Amniotic epithelial cell (primary cell): ENCODE measurements at places on chromosomes 6 and 20.
A peak's percentile ranks its signal among the peaks of the same experiment; 100 is the strongest.

DNA sequence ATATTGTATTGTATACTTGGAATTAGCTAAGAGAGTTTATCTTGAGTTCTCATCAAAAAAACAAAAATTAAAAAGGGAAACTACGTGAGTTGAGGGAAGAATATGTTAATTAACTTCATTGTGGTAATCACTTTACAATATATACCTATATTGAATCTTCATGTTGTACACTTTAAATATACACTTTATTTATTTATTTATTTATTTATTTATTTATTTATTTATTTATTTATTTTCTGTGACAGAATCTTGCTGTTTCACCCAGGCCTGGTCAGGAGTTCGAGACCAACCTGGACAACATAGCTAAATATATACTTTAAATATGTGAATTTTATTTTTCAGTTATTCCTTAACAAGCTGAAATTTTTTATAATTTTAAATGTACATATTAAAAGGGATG is 74.1 kb downstream of the VIP start:
- no peak for DNase-seq

DNA sequence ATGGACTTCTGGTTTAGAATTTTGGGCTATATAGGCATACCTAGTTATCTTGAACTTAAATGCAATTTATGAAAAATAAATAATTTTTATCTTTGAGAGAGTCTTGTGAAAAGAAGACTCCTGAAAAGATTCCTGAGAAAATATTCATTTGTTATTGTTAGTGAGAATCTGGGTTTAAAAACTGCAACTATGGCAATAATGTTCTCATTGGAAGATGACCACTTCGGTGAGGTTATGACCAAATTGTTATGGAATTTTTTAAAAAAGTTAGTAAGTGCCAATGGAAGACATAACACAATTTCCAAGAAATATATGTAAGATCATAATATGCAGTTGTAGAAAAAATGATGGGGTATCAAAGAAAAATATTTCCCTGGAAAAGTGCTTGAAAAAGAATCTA is 46.3 kb downstream of the GRIK2 start:
- DNase-seq = no peak

DNA sequence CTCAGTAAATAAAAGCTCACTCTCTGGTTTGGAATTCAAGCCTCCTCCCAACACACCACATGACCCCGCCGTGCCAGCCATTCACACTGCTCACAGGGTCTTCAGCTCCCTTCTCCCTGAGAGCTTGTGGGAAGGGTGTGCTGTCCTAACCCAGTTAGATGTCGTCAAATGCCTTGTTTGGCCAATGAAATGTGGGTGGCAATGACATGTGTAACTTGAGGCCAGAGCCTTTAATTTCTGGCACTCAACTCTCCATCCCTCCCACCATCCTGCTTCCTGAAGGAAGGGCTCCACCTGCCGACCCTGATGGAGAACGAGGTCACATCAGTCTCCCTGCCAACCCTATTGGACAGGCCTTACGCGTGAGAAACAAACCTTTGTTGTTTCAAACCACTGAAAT is 224.5 kb upstream of the AGPAT4 start:
- no peak for DNase-seq

DNA sequence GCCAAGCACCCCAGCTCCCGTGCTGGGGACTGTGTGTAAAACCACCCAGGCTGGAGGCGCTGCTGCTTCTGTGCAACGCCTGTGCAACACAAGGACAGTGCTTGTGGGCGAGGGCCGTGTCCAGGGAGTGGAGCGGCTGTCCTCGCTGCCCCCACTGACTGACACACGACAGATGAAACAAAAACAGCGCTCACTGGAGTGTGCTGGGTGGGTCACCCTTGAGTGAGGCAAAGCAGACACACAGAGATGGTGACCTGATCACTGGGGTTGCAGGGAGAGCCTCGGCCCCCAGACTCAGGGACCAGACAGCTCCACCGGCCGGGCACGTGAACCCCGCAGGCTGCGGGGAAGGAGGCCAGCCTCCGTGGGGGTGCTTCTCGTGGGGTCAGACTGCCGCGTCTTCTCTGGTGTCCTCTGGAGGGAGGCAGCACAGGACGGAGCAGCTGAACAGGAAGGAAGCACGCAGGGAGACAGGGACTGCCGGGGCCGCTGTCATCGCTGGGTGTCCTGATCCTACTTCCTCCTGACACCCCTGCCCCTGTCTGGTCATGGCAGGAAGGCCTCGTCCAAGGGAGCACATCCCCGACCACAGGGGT is 75.9 kb upstream of the CST7 start:
- DNase-seq = no peak

GRCh38 chr20:14337400-14338171 is at the start of gene FLRT3:
Gene FLRT3, minus strand, starts transcription at chr20:14337612. Its CDS starts 10,106 bp downstream, at chr20:14327506.
- peak; percentile 100 for DNase-seq

DNA sequence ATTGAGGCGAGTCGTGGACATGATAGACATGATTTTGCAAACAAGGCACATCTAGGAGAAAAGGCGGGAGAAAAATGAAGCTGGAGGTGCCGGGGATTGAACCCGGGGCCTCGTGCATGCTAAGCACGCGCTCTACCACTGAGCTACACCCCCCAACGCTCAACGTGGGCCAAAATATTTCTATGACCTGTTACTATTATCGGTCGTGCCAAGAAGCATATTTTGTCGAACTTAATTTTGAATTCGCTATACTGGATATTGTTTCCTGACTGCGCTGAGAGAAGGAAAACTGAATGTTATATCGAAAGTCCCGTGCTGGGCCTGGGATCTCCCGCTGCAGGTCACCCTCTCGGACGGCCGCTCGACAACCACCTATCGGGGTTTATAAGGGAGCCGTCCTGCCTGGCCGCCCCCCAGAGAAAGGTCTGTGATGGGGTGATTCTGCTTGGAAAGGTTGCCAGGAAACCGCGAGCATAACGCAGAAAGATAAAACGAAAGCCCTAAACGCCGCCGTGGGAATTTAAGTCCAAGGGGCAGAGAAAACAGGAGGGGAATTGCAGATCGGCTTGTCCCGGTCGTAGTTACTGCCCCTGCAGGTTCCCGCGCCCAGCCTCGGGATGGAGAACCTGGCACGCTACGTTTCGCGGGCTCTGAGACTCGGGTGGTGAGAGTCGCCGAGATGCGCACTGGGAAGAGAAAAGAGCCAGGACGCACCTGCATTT is 60.0 kb downstream of the TRIM27 start:
- DNase-seq = peak; percentile 74

- DNase-seq = no peak
Observed at GRCh38 chr6:5653801-5654200, 352.9 kb downstream of the NRN1 start.

DNA sequence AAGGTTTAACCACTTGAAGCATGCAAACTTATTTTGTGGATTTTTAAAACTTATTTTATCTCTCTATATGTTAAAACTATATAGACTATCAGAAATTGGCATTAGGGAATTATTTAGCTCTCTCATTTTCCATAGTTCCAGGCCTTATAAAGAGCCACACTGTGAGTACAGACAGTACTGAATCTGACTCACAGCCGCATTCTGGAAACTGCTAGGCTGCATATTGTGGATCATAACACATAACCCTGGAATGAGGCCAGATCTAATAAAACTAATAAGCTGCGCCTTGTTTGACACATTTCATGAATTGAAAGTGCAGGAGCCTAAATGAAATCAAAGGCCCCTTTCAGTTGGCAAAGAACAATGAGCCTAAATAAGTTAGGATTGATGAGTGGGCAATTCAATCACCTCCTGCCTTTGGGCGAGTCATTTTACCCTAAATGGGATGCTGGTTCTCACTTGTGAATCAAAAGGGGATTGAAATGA is 308.4 kb downstream of the PACRG start:
- no peak for DNase-seq

DNA sequence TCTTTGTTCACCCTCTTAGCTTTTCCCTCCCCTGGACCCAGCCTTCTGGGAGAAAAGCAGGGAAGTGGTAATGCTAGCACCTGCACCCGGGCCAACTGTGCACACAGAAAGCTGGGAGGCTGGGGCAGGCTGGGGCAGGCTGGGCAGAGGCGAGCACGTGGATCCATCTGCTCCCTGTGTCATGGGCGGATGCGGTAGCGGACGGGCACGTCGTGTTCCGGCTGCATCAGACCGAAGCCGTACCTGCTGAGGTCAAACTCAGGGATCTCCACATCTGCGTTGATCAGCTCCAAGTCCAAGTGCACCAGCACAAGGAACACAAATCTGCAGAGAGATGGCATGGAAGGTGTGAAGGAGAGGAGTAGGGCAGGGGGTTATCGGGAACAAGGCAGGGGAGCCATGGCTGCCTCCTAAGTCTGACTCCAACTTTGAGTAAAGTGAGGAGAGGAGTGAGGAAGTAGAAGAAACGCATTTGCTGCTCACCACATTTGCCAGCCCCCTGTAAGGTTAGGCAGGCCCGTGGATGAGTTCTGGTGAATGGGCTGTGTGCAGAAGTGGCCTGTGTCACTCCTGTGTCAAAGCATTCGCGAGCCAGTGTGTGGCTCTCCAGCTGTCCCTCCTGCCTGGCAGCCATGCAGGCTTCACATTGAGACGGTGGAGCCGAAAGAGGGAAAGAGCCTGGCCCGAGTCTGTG is 25.4 kb upstream of the KCNB1 start:
- no peak for DNase-seq

DNA sequence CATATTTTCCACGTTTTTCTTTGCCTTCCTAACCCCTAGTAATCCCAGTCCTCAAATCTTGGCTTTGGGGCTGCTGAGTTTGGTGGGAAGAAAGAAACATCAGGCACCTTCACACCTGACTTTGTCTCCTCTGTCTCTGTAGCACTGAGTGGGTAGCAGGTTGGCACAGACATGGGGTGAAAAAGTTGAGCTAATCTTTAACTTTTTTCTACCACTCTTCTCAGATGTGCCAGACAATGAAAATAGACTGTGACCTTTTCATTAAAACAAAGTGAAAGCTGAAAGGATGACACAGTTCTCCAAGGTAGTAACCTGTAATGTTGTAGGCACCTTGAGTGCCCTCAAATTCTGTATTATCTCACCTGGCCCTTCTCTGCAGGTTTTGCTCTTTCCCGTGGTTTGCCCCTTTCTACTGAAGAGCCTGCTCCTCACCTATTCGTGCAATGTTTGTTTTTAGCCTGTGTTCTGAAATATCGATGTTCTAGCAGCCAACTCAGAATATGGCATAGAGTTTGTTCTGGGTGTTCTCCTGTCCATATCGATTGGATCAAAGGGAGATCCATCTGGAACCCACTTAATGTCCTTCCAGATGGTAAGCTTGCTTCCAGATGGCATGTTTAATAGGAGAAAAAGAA is 57.8 kb upstream of the ATXN1 start:
- no peak for DNase-seq

- no peak for DNase-seq
Observed at GRCh38 chr20:57869951-57870315, 160.1 kb upstream of the PMEPA1 start.
